Dermis blood vessel endothelial cell (primary cell): ENCODE measurements at places on chromosomes 6 and 20. TPM values are rescaled to one million over a fixed set of nuclear protein-coding genes. Genes with fewer than 3 reads are reported as not detected.

OSTM1 gene
- 31.1 and 37.1 TPM in 2 replicates for total RNA-seq

SRMS gene
- not detected in 2 replicates for total RNA-seq

CTCFL gene
- total RNA-seq, result not detected in 2 replicates

PTCHD4 gene
- total RNA-seq, result 6.1 and 9.7 TPM in 2 replicates

CAGE1 gene
- total RNA-seq, result under 0.01 TPM in 1 of 2 replicates, not detected in the other

CLPSL2 gene
- total RNA-seq, result not detected in 2 replicates

LY6G6D gene
- total RNA-seq, result not detected in 2 replicates

PRND gene
- total RNA-seq, result 0.74 and 2.2 TPM in 2 replicates

ZNF341 gene
- total RNA-seq, result 1.9 and 2.4 TPM in 2 replicates

LRRC73 gene
- total RNA-seq, result 0.14 and 0.17 TPM in 2 replicates

GPR6 gene
- total RNA-seq, result not detected in 2 replicates

FAM110A gene
- 2.7 and 2.9 TPM in 2 replicates for total RNA-seq

SPTLC3 gene
- 0.68 and 1.4 TPM in 2 replicates for total RNA-seq

ERVFRD-1 gene
- under 0.01 and 0.05 TPM in 2 replicates for total RNA-seq

BMP2 gene
- total RNA-seq, result 23.1 and 33.7 TPM in 2 replicates

SIRPD gene
- total RNA-seq, result not detected in 2 replicates

SLC17A2 gene
- not detected in 2 replicates for total RNA-seq

ZFP57 gene
- total RNA-seq, result 1.7 TPM in 1 of 2 replicates, not detected in the other

HCRTR2 gene
- total RNA-seq, result not detected in 2 replicates

SLC4A11 gene
- total RNA-seq, result 7.5 and 14.9 TPM in 2 replicates

ECT2L gene
- total RNA-seq, result not detected in 2 replicates

ZNF334 gene
- 0.34 and 2.8 TPM in 2 replicates for total RNA-seq

C20orf96 gene
- total RNA-seq, result 3.2 and 6.7 TPM in 2 replicates

IPCEF1 gene
- 2.2 and 2.3 TPM in 2 replicates for total RNA-seq

PRICKLE4 gene
- 6.9 and 10.4 TPM in 2 replicates for total RNA-seq

SLC22A1 gene
- 0.05 and 0.17 TPM in 2 replicates for total RNA-seq

OVOL2 gene
- total RNA-seq, result not detected in 2 replicates

ADAM33 gene
- total RNA-seq, result 0.09 and 0.17 TPM in 2 replicates

MAP7 gene
- 0.34 and 1.1 TPM in 2 replicates for total RNA-seq

TCP11 gene
- 0.28 and 0.68 TPM in 2 replicates for total RNA-seq

CDH4 gene
- 0.17 and 0.47 TPM in 2 replicates for total RNA-seq

MTFR2 gene
- 1.2 and 3.4 TPM in 2 replicates for total RNA-seq

PACRG gene
- 0.14 and 0.17 TPM in 2 replicates for total RNA-seq

PRR18 gene
- not detected in 2 replicates for total RNA-seq

TMEM217 gene
- total RNA-seq, result 12.1 and 12.4 TPM in 2 replicates

CPXM1 gene
- total RNA-seq, result 0.34 and 0.37 TPM in 2 replicates

GCNT2 gene
- total RNA-seq, result 42.2 and 53.9 TPM in 2 replicates

GLP1R gene
- not detected in 2 replicates for total RNA-seq

RBBP9 gene
- 14.5 and 14.7 TPM in 2 replicates for total RNA-seq

TULP4 gene
- total RNA-seq, result 75.5 and 134 TPM in 2 replicates

UTRN gene
- total RNA-seq, result 719 and 803 TPM in 2 replicates

DAAM2 gene
- total RNA-seq, result 0.14 and 0.34 TPM in 2 replicates

TRAPPC3L gene
- total RNA-seq, result 0.17 TPM in 1 of 2 replicates, not detected in the other

NHLRC1 gene
- total RNA-seq, result 1.4 and 1.6 TPM in 2 replicates

ELOVL4 gene
- total RNA-seq, result 0.37 and 0.51 TPM in 2 replicates

TFAP2D gene
- not detected in 2 replicates for total RNA-seq

PYGB gene
- total RNA-seq, result 81.9 and 127 TPM in 2 replicates
